Body of pancreas (tissue), 4 donors: ENCODE measurements at places on chromosomes 5 and 9. TPM values are rescaled to one million over a fixed set of nuclear protein-coding genes. Genes with fewer than 3 reads are reported as not detected.

Gene PSD2
- total RNA-seq: not detected

Gene RNF145
- 13.5 TPM for total RNA-seq

Gene LCN1
- not detected for total RNA-seq

DNA sequence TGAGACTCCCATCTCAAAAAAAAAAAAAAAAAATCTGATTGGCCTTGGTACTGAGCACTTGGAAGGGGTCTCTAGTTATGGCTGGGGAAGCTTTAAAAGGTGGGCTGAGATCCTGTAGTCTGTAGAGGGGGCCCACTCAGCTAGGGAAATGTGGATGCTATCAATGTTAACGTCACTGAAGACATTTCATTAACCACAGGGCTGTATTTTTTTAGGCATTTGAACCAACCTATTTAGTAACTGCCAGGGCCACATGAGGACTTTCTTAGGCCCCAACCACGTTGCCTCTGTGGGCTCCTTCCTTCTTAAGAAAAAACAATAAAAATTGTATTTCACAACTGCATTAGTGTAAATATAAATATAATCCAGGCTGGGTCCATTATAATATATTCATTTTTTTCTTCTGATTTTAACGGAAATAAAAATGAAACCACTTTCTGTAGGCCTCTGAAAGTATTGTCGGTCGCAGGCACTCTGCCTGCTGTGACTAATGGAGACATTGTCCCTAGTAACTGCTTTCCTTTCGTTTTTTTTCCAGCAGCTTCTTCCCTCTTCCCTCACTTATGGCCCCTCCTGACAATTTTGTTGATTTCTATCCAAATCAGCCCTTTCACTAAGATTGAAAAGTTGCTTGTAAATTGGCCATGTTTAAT lies 71.6 kb downstream of the GCNT1 start:
- H3K36me3 ChIP-seq: no peaks in the 10 kb centered on the region
- H3K27me3 ChIP-seq: no peaks in the 10 kb centered on the region
- DNase-seq: no peak

DNA sequence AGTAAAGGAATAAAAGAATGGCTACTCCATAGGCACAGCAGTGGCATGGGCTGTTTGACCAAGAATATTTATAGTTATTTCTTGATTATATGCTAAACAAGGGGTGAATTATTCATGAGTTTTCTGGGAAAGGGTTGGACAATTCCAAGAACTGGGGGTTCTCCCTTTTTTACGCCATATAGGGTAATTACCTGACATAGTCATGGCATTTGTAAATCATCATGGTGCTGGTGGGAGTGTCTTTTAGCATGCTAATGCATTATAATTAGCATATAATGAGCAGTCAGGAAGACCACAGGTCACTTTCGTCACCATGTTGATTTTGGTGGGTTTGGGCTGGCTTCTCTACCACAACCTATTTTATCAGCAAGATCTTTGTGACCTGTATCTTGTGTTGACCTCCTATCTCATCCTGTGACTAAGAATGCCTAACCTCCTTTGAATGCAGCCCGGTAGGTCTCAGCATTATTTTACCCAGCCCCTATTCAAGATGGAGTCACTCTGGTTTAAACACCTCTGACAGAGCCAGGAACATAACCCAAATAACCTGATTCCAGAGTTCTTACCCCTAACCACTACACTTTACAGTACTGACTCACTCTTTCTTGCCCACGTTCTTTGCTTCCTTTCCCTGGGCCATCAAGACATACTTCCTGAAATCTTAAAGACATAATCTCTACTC lies 25.0 kb upstream of the MRPS30 start:
- H3K4me3 ChIP-seq: no peak overlapping the region
- H3K4me1 ChIP-seq: no peaks in the 10 kb centered on the region
- no peaks in the 10 kb centered on the region for H3K36me3 ChIP-seq
- H3K27ac ChIP-seq: no peak overlapping the region
- no peak for DNase-seq
- no peaks in the 10 kb centered on the region for H3K27me3 ChIP-seq

DNA sequence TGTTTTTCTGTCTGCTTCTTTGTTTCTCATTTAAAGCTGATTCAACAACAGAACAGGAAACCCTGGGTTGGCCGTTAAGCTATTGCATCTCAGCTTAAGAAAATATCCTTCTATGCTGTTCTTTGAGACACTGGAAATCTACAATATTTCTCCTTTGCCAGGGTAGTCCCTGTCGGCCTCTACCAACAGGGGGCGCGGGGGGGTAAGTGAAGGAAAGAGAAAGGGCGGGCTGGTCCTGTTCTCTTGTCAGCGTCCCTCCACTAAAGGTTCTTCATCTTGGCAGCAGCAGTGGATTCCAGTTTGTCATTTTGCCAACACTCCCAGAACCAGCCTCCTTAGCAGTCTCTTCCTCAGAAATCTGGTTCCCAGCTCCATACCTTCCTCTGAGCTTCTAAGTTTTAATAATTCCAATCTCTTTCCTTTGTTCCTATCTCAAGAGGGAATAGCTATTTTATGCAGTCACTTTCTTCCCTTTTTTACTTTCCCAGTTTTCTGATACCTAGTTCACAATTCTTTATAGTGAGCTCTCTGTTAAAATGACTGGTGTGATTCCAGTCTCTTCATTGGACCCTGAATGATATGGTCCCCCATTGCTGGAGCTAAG lies 222.3 kb downstream of the GLIS3 start:
- no peaks in the 10 kb centered on the region for H3K27me3 ChIP-seq
- DNase-seq: peak; percentile 81
- H3K4me1 ChIP-seq: no peaks in the 10 kb centered on the region
- H3K36me3 ChIP-seq: no peaks in the 10 kb centered on the region
- no peak overlapping the region for H3K4me3 ChIP-seq
- H3K27ac ChIP-seq: no peak overlapping the region

GRCh38 chr5:163622799-163623198 lies 117.4 kb downstream of the MAT2B start:
- H3K27ac ChIP-seq: no peak overlapping the region
- H3K27me3 ChIP-seq: no peaks in the 10 kb centered on the region
- H3K4me3 ChIP-seq: no peak overlapping the region
- no peaks in the 10 kb centered on the region for H3K36me3 ChIP-seq
